ENCODE measurements at places on chromosomes 7 and 10.
A peak's percentile ranks its signal among the peaks of the same experiment; 100 is the strongest.

DNA sequence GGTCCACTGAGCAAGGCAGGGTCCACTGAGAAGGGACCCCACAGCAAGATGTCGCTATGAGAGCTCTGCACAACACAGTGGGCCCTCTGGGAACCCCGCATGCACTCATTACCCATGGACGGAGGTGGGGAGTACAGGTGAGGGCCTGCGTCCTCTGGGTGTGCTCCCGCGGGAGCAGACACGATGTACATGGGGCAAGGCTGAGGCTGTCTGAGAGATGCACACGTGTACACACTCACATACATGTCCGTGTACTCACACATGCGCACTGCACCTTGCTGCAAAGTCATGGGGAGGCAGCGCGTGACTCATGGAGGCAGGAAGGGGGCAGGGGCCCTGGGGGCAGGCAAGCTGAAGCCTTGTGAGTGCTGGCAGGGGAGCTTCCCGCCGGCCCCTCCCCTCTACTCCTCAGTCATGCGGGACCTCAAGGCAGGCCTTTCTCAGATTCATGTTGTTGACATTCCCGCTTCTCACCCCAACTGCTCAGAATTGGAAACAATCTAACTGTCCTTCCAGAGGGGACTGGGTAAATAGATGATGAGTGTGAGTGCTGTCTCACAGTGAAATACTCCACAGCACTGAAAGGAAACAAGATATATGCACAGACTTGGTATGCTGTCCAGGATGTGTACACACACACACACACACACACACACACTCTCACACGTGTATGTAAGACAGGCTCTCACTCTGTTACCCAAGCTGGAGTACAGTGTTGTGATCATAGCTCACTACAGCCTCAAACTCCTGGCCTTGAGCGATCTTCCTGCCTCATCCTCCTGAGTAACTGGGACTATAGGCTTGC, 40.0 kb downstream of the GOLGA7B start:
- peak; percentile 94 for DNase-seq

DNA sequence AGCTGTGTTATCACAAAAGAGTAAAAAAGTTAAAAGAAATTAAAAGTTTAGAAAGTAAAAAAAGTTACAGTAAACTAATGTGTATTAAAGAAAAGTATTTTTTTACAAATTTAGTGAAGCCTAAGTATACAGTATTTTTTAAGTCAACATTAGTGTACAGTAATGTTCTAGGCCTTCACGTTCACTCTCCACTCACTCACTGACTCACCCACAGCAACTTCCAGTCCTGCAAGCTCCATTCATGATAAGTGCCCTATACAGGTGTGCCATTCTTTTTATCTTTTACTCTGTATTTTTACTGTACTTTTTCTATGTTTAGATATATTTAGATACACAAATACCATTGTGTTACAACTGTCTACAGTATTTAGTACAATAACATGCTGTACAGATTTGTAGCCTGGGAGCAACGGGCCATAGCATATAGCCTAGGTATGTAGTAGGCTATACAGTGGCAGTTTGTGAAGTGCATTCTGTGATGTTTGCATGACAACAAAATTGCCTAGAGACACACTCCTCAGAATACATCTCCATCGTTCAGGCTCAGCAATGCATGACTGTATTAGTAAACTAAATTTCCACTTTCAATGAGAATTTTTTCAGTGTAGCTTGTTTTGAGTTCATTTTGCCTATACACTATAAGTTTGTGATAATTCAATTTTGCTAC, 539.9 kb upstream of the C7orf33 start:
- DNase-seq = no peak

DNA sequence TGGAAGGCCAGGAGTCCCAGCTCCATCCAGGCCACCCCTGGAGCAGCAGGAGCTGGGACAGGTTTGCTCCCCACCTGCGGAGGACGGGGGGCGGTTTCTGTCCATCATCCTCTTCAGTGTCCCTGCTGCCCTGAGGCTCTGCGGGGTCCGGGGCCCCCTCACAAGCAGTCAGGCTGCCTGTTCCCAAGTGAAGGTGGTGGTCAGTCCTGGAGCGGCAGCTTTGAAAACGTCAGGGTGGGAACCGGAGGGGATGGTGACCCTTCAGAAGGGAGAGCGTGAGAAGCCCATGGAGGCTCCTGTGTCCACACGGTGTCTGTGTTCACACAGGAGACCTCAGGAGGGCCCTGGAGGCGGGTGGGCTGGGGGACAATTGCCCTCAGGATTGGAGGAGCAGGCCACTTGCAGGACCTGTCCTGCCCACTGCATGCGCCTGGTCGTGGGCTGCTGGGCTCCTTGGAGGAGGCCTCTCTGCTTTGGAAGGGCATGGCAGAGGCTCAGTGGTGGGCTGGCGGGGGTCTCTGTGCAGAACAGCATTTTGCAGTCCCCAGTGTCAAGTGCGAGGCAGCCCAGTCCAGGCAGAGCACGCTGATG, 49.3 kb upstream of the INPP5A start:
- DNase-seq = no peak

DNA sequence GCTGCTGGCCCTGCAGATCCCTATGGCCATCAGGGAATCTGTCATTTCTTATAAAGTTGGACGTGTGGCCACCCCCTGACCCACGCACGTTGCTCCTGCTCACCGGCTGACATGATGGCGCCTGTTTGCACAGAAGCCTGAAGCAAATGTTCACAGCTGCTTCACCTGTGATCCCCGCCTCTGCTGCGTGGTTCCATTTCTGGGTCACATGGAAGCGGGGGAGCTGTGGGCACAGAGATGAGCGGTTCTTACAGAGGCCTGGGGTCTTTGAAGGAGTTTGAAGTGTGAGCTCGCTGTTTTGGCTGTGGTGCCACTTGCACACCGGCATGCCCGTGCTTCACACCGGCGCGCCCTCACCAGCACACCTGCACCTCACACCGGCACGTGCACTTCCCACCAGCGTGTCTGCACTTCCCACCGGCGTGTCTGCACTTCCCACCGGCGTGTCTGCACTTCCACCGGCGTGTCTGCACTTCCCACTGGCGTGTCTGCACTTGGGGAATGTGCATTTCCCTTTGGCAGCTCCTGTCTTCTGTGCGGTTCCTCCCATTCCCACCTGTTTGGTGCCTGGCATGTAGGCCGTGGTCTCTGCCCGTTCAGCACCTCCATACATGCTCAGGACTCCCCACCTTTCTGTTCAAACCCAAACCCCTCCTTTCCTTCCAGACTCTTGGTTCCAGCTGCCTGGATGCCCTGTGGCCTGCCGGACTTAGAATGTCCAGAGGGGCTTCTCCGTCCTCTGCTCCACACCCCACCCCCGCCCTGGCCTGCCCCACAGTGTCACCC, 86.7 kb downstream of the INPP5A start:
- no peak for DNase-seq

GRCh38 chr7:100582041-100582579, 3.8 kb downstream of the LRCH4 start:
- DNase-seq = peak; percentile 47

GRCh38 chr7:141673346-141673745, 28.6 kb downstream of the DENND11 start:
- DNase-seq = no peak

GRCh38 chr10:75807456-75807855, 376.0 kb downstream of the LRMDA start:
- no peak for DNase-seq

DNA sequence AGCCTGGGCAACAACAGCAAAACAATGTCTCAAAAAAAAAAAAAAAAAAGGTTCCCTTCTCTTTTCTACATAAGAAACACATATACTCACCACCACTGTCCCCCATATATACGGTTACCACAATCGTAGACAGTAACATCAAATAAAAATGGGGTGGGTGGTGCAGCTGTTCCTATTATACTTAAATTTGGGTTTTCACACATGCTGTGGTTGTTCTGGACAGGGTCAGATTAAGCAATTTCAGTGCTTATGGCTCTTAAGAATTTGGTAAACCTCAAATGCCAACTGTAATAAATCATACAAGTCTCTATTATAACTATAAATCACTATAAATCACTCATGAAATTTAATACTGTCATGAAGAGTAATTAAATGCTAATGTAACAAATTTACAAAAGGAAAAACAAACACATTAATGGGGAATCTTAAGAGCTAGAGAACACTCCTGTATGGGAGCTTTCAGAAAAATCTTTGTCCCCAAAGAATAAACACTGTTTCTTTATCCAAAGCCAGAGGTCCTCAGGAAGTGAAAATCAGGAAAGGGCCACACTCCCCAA, 143.6 kb downstream of the GLI3 start:
- DNase-seq = no peak

GRCh38 chr7:17624379-17624778, 315.9 kb downstream of the SNX13 start:
- DNase-seq = no peak

- DNase-seq = no peak
Measured at GRCh38 chr7:27532314-27532713, 130.4 kb downstream of the HIBADH start.

- DNase-seq = no peak
Measured at GRCh38 chr10:5040010-5040673, 36.5 kb upstream of the AKR1C2 start.

GRCh38 chr7:87058744-87059524, 520 bp downstream of the ELAPOR2 start:
- DNase-seq = peak; percentile 5

DNA sequence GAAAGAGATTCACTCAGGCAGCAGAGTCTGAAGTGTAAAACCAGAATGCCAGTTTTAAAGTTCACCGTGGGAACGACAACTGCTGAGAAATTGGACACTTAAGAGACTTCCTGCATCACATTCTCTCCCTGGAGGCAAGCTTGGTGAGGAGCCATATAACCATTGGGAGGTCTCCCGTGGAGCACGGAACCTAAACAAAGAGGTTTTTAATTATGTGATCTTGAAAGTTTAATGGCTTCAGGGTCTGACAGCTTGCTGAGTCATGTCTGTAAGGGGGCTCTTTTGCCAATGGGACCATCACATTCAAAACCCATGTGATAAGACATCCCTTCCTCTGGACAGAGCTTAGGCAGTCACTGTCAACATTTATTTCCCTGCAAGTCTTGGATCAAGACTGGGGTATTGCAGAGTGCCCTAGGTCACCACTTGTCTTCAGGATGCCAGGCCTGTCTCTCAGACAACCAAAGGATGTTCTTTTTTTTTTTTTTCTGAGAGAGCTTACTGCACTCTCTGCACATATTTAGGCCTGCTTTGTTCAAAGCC, 674.4 kb downstream of the TYW1 start:
- no peak for DNase-seq

DNA sequence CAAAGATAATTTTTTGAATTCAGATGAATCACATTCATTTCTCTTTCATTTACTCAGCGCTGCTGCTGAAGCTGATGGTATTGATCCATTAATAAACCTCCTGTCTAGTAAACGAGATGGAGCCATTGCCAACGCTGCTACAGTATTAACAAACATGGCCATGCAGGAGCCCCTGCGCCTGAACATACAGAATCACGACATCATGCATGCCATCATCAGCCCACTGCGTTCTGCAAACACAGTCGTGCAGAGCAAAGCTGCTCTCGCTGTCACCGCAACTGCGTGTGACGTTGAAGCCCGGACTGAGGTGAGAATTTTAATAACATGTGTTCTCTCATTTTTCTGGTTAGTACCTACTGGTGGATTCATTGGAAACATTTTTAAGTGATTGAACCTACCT, 70.2 kb downstream of the ARMC3 start:
- DNase-seq = no peak

- DNase-seq = no peak
Measured at GRCh38 chr10:133476641-133476990, 22.9 kb downstream of the SCART1 start.

DNA sequence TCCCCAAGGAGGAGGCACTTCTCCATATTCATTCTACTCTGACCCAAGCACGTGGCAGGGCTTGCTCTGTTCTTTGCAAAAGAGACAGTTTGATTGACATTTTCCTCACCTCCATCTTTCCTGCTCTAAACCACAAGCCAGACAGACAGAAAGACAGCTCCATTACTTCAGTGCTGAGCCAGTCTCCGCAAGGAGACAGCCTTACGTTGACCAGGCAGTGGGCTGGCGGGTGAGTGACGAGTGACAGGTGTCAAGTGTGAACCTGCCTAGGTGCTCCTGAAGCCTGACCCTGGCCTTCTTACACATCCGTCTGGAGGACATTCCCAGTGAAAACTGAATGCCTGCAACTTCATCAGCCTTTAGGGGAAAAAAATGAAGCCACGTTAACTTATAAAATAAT, 314.6 kb downstream of the TNS3 start:
- no peak for DNase-seq

DNA sequence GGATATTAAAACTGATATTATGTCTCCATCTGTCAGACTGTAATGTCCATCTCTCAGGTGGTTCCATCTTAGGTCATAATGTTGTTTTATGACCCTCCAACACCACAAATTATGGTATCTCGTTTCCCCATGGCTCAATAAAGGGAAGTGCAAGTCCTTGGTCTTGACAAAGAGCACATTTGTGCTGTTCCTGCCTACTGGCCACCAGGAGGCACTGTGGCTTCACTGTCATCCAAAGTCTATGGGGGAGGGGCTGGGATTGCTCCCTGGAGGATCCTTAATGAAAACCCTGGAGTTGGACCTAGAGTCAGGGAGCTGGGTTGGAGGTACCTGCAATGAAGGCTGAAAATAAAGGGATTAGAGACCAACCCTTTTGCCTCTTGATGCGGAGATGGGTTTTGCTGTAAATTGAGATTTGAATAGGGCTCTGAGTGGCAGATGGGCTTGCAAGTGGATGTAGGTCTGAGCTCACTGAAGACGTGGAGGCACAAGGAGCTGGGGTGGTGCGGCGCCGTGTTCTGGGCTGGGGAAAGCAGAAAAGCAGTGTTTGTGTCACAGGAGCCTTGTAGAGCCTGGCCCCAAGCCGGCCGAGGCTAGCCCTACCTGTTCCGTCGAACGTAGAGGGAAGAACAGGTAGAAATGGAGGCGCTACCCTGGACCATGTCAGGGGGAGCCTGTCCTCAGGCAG, 180.5 kb upstream of the PRSS58 start:
- peak; percentile 59 for DNase-seq

GRCh38 chr10:12656518-12657142, 307.3 kb downstream of the CAMK1D start:
- DNase-seq = peak; percentile 72

- DNase-seq = no peak
Measured at GRCh38 chr7:157937406-157937805, 600.6 kb downstream of the DNAJB6 start.

GRCh38 chr7:116593359-116594075, 68.7 kb downstream of the CAV1 start:
- DNase-seq = no peak

DNA sequence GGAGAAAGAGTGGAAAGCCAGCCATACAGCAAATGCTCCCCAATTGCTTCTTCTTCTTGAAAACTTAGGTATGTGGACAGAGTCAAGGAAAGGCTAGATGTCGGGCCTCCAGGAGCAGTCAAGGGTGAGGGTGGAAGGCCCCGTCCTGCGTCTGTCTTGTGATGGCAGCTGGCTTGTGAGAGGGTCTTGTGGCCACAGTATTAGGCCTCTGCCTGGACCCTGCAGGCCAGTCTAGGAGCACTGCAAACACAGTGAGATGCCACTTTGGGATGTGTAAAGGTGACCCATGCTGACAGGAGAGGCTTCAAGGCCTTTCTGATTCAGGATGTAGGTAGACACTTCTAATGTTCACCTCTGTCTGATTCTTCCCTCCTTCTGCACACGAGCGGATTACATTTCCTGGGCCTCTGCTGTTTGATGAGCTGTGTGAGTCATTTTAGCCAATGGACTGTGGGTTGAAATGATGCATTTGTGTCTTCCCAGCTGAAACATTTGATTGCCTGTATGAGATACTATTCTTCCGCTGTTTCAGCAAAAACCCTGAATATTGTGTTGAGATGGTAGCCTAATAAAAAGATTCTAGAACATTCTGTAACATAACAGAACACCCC, 135.4 kb downstream of the EMX2 start:
- DNase-seq = no peak

GRCh38 chr7:18320971-18321567, 174.5 kb upstream of the HDAC9 start:
- peak; percentile 66 for DNase-seq

Data from epithelial cell of esophagus (primary cell).